ENCODE measurements at places on chromosomes 11 and 22.

DNA sequence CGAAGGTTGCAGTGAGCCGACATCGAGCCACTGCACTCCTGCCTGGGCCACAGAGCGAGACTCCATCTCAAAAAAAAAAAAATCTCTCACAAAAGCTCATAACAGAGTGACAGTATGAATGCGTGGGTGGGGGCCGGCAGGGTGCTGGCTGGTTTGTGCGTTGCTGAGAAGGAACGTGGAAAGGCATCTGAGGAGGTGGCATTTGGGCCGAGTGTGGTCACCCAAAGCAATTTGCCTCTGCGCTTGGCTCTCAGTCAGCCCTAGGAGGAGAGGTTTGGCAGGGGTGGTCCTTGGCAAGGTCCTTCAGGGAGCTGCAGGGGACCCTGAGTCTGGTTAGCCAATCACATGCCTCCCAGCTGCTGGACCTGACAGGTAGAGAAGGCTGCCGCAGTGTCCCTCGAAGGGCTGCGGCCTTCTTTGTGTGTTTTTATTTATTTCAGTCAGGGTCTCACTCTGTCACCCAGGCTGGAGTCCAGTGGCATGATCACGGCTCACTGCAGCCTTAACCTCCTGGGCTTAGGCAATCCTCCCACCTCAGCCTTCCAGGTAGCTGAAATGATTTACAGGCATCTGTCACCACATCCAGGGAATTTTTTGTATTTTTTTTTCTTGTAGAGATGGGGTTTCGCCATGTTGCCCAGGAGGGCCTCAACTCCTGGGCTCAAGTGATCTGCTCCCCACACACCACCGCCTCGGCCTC, 23.5 kb upstream of the OSBPL5 start:
- DNase-seq = no peak

GRCh38 chr22:20117633-20118299, 740 bp upstream of the TRMT2A start:
- DNase-seq = peak; percentile 34

DNA sequence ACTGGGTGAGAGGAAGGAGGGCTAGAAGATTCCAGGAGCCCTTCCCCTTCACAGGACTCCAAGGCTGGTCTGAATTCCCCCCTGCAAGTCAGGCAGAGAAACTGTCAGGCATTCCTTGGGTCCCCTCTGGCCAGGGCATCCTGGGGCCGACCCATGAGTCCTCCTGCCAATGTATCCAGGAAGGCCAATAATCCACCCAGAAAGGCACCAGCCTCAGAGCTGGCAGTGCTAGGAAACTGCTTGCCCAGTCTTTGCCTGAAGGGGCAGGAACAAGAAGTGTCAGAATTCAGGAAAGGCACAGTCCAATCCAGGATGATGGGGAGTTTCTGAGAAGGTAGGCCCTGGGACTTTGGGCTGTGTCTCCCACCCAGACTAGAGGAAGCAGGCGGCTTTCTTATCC, 41.0 kb downstream of the BUD13 start:
- DNase-seq = no peak

GRCh38 chr11:95668131-95668530, 121.5 kb downstream of the FAM76B start:
- no peak for DNase-seq

- no peak for DNase-seq
Measured at GRCh38 chr11:66745356-66746235, 16.6 kb upstream of the SPTBN2 start.

DNA sequence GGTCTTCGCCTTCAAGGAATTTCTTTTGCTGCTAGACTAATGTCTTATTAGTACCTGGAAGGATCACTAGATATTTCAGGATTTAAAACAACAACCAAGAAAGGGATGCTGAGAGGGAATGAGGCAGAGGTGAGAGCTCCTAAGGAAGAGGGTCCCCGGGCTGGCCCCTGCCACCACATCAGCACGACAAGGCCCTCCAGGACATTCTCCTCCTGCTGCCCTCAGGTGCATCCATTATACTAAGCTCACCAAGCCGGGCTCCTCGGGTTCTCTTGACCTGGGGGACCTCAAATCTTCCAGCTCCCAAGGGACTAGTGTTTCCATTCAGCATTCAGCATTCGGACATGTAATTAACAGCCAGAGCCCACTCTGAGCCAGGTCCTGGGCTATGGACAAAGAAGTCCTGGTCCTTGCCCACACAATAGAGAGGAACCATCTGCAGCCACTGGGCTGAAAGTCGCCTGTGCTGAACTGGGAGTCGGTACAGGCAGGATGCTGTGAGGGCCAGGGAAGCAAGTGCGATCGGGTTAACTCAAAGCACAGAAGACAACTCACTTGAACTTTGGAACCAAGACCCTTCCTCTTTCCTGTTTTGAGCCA, 29.4 kb upstream of the OAF start:
- DNase-seq = no peak

- no peak for DNase-seq
Measured at GRCh38 chr11:71470946-71471345, 17.9 kb downstream of the NADSYN1 start.

DNA sequence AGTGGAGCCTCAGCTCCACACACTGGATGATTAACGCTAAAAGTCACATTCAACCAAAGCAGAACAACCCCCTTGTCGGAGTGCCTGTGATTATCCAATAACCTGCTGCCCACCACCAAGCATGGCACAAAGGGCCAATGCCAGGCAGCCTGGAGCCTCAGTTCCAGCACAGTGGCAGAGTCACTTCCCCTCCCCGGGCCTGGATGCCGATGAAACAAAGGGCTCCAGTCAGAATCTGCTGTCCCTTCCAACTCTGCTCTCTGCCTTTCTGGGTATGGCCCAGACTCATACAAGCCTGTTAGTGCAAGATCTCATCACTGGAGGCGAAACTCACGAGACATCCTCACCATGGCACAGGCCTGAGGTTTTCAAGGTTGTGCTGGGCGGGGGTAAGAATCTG, 52.1 kb downstream of the CLTCL1 start:
- DNase-seq = no peak

- no peak for DNase-seq
Measured at GRCh38 chr22:47001288-47001687, 238.8 kb downstream of the TBC1D22A start.

DNA sequence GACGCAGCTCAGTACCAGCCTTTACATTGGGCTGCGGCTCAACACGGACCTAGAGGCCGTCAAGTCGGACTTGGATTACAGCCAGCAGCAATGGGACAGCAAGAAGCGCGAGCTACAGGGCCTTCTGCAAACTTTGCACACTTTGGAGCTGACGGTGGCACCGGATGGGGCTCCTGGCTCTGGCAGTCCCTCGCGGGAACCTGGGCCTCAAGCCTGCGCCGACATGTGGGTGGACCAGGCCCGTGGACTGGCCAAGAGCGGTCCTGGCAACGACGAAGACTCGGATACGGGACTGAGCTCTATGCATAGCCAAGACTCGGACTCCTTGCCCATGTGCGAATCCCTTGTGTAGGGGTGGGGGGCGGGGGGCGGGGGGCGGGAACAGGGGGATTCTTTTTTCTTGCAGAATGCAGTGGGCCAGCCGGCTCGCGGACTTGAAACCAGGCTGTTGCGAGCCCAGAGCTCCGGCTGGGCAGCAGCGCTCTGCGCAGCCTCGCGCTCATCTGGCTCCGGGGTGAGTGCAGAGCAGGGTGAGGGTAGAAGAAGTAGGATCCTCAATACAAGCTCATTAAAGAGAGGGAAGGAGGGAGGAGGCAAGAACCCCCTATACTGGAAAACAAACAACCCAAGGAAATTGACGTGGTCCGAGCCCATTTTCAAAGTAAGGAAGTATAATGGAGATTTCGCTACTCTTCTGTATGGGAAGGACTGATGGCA, 1.8 kb downstream of the RASSF10 start:
- no peak for DNase-seq

GRCh38 chr11:61950035-61950547, at the start of gene BEST1:
Gene BEST1 (plus strand): TSS chr11:61950351. CDS start chr11:61951807, 1,456 bp downstream.
- DNase-seq = no peak

DNA sequence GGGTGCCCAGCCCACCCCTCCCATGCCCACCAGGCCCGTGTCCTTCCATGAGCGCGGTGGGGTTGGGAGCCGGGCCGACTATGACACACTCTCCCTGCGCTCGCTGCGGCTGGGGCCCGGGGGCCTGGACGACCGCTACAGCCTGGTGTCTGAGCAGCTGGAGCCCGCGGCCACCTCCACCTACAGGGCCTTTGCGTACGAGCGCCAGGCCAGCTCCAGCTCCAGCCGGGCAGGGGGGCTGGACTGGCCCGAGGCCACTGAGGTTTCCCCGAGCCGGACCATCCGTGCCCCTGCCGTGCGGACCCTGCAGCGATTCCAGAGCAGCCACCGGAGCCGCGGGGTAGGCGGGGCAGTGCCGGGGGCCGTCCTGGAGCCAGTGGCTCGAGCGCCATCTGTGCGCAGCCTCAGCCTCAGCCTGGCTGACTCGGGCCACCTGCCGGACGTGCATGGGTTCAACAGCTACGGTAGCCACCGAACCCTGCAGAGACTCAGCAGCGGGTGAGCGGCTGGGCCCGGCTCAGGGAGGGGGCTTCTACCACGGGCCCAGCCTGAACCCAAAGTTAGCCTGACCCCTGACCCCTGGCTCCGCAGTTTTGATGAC, 3.0 kb downstream of the PKP3 start:
- DNase-seq = peak; percentile 70

DNA sequence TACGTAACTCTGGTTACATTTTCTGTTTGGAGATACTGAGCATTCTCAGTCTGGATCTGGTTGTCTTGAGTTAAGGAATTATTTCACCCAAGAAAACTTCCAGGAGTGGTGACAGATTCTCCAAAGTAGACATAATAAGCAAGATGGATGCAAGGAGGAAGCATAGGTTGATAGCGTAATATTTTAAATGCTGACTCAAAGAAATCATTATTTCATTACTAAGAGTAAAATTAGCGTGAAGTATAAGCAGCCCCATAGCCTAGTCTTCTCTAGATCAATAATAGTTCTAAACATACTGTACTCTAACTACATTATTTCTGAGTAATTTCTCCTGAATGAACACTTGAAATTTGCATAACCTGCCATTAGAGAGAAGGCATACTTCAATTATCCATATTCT, 57.5 kb upstream of the MS4A8 start:
- DNase-seq = no peak

DNA sequence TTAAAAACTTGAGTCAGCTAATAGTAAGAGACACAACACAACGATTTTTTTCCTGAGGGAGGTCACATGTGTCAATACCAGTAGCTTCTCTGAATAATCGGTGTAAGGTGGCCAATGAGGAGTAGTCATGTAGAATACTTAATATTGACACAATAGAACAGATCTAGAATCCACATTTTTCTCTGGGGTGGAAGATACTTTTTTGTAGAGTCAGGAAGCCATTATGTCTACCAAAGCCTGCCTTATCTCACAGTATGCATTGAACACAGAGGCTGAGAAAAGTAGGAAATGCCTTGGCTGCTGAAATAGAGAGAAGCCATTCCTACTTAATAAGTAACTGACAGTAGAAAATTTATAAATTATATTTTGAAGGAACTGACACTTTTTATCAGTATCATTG, 725.0 kb downstream of the METTL15 start:
- no peak for DNase-seq

- peak; percentile 59 for DNase-seq
Measured at GRCh38 chr11:61281581-61282250, 13.4 kb downstream of the VWCE start.

DNA sequence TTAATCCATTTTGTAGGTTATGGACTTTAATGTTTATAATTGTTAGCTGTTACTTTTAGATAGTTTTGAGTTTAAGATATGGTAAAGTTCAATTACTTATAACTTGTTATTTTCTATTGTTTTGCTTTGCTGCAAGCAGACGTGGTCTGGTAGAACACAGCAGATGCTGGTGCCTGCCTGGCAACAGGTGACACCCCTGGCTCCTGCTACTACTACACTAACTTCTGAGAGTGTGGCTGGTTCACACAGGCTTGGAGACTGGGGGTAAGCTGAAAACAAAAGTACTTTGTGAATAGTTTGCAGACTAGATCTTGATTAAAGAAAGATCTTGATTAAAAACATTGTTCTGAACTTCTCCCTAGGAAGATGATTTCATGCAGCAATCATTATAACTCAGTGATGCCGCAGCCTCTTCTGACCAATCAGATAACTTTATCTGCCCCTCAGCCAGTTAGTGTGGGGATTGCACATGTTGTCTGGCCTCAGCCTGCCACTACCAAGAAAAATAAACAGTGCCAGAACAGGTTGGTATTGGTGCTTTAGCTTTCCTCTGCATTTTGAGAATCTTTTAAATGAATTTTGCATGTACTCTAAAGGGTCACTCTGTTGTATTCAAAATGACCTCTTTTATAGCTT, 90.4 kb downstream of the HIPK3 start:
- no peak for DNase-seq

GRCh38 chr11:11740073-11740702, 101.6 kb upstream of the USP47 start:
- no peak for DNase-seq

DNA sequence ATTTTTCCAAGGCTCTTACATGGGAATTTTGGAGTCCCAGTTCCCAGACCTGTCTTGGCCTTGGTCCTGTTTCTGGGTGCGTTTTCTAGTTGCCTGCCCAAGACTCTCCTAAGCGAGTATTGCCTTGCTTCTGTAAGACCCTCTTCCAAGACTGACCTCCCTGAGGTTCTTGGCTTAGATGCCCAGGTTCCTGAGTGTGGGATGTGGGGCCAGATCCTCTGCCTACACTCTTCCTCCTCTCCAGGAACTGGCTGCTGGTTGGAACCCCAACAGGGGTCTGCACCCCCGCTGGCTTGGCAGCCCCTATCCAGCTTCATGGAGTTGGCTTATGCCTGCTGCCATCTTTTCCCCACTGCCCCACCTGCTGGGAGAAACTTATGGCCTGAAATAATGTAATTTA, 429.5 kb downstream of the TENM4 start:
- no peak for DNase-seq

DNA sequence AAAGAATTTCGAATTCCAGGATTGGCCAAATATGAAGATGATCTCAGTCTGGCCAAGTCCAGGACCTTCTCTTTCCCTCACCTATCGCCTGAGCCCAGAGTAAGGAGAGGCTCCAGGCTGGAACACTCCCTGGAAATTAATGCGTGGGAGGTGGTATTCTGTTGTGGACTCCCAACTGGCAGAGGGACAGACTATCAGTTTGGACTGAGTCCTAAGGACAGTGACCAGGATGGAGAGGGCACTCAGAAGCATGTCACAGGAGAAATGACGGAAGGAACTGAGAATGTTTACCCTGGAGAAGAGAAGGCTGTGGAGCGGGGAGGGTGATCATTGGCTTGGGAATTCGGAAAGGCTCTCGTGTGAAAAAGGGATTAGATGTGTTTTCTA, 84.4 kb downstream of the RPL27A start:
- no peak for DNase-seq
